ENCODE measurements at places on chromosomes 4 and X.

DNA sequence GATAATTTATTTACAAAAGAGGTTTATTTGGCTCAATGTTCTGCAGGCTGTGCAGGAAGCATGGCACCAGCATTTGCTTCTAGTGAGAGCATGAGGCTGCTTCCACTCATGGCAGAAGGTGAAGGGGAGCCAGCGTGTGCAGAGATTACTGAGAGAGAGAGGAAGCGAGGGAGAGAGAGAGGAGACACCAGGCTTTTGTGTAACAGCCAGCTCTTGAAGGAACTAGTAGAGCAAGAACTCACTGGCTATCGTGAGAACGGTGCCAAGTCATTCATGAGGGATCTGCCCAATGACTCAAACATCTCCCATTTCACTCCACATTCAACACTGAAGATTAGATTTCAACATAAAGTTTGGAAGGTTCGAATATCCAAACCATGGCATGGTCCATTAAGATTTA, 12.7 kb downstream of the GUCY1A1 start:
- no peak for DNase-seq

GRCh38 chrX:20594985-20595384, 328.3 kb upstream of the RPS6KA3 start:
- no peak for DNase-seq

DNA sequence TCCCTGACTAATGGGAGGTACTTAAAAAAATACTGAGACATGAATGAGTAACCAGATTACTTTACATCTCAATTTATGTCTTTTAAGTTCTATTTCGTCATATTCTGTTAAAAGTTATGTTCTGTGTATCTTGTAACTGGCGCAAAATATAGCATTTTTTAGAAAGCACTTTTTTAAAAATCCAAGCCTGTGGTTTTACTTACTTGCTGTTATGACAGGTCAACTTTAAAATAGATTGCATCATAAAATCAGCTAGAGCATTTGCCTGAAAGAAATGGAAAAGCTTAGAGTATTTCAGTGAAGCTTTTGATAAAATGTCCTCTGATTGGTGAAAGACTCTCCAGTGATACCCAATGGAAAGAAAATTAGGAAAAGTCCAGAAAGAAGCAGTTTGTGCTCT, 1892.3 kb upstream of the TENM3 start:
- no peak for DNase-seq

DNA sequence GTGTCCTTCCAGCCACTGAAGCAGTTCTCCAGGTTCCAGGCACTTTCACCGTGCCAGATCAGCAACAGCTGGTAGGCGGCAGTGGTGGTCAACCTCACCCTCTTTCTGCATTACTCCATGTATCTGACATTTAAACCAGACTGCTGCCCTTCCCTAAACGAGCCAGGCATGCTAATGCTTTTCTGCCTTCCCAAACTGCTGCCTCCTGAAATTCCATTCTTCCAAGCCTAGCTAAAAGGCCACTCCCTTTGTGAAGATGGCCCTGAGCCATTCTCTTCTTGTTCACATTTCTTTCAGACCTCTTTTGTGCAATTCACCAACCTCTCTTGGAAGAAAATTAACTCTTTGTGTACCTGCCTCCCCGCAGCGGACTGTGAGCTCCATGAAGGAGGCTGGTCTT, 73.7 kb downstream of the CHST7 start:
- no peak for DNase-seq

GRCh38 chrX:75963774-75964173, 178.7 kb upstream of the MAGEE2 start:
- DNase-seq, result no peak

DNA sequence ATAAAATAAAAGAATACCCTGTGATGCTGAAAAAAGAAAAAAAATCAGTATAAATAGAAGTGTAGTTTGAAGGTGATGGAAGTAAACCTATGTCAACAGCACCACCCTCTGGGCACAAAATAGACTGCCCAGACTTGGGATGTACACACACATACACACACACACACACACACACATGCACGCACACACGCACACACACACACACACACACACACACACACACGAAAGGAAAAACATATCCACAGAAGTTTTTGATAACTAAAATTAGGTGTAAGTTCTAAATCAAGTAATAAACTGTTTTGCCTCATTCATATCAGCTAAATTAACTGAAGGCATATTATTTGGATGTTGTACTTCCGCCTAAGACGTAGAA, 40.5 kb downstream of the ANXA5 start:
- no peak for DNase-seq

DNA sequence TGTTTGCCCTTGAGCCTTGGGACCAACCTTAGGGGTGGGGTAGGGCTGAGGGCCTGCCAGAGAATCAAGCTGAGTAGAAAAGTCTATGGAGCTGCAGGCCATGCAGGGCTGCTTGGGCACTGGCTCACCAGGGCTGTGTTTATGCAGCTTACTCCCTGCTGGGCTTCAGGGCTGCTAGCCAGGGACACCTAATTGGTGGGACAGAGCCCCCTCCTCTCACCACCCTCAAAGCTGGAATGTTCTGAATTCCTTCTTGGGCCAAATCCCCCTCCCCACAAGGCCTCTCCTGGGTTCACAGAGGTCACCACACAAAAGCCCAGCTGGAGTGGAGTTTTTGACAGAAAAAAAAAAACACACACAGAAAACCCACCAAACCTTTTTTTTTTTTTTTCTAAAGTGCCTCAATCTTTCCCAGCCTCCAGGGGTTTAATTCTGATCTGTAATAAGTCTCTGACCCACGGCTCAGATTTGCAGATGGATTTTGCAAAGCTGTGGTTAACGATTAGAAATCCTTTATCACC, at the start of gene CLDN2:
CLDN2 (plus strand) TSS at position 471 of the 521 bp plus-strand sequence. CDS start 7,827 bp downstream, outside the sequence.
- DNase-seq, result no peak

- no peak for DNase-seq
These were observed 104.4 kb upstream of the ARHGAP24 start for GRCh38 chr4:85370400-85371032.

All from stimulated activated CD4-positive, alpha-beta T cell treated with anti-CD3 and anti-CD28 coated beads, TNF-alpha, amount 100 ng/mL, for 24 hours (primary cell).